ENCODE measurements at places on chromosomes 11 and 22.
A peak's percentile ranks its signal among the peaks of the same experiment; 100 is the strongest.

- no peak for DNase-seq
Measured at GRCh38 chr11:106397787-106398501, 320.5 kb downstream of the AASDHPPT start.

- no peak for DNase-seq
Measured at GRCh38 chr22:27775758-27776649, 25.6 kb downstream of the MN1 start.

- peak; percentile 93 for DNase-seq
Measured at GRCh38 chr11:113884361-113884836, 9.0 kb upstream of the USP28 start.

- no peak for DNase-seq
Measured at GRCh38 chr11:127616158-127616557, 615.6 kb upstream of the KIRREL3 start.

- DNase-seq: peak; percentile 27
Measured at GRCh38 chr11:116112087-116112935, 608.1 kb upstream of the CADM1 start.

DNA sequence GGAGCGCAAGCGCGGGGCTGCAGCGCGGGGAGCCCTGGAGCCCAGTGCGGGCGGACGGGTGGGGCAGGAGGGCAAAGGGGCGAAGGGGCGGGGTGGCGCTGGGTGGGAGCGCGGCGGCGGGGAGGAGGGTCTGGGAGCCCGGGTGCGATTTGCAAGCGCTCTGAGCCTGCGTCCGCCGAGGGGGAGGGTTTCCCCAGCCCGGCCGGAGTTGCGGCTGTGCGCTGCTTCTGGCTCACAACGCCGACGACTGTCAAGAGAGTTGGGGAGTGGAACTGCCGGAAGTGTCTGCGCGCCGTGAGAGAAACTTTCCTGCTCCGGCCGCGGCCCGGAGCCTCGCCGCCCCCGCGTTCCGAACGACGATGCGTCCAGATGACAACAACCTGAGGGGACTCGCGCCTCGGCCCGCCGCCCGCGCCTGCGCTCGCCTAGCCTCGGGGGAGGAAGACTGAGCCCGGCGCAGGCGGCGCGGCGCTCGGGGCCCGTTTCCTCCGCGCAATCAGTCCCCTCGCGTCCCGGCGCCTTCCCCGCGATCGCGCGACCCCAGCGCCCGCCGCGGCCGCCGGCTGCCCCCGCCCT lies at the start of gene ARHGAP42:
Gene ARHGAP42, plus strand, starts transcription at position 235 of the 576 bp plus-strand sequence. CDS start 391 bp downstream, outside the sequence.
- peak; percentile 95 for DNase-seq

DNA sequence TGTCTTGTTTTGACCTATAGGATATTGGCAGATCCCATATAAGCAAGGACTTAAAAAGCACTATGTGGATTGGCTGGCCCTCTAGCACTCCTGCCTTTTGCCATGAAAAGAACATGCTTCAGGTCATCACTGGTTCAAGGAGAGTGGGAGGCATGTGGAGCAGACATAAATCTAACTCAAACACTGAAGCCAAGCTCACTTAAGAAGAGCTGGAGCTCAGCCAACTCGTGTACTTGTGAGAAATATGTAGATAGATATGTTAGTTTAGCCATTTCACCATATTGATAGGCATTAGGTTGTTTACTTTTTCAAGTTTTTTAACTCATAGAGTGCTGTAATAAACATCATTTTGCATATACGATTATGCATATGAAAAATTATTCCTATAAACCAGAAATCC lies 19.9 kb upstream of the BBOX1 start:
- DNase-seq: no peak

- peak; percentile 72 for DNase-seq
Measured at GRCh38 chr11:121426476-121427399, 25.4 kb upstream of the SORL1 start.

- peak; percentile 82 for DNase-seq
Measured at GRCh38 chr11:119166368-119167076, 2.0 kb upstream of the NLRX1 start.

GRCh38 chr11:62142921-62143320 lies 19.1 kb downstream of the INCENP start:
- DNase-seq: peak; percentile 38

GRCh38 chr11:95680169-95680929 lies 109.2 kb downstream of the FAM76B start:
- no peak for DNase-seq

GRCh38 chr11:9847636-9848035 lies 183.8 kb downstream of the SWAP70 start:
- no peak for DNase-seq

GRCh38 chr11:115848080-115848479 lies 343.9 kb upstream of the CADM1 start:
- no peak for DNase-seq

- peak; percentile 91 for DNase-seq
Measured at GRCh38 chr22:44697423-44698141, 4.4 kb upstream of the PRR5 start.

GRCh38 chr22:25554238-25554671 lies 10.2 kb upstream of the GRK3 start:
- no peak for DNase-seq

- peak; percentile 47 for DNase-seq
Measured at GRCh38 chr11:1113405-1114201, 38.9 kb downstream of the MUC2 start.

DNA sequence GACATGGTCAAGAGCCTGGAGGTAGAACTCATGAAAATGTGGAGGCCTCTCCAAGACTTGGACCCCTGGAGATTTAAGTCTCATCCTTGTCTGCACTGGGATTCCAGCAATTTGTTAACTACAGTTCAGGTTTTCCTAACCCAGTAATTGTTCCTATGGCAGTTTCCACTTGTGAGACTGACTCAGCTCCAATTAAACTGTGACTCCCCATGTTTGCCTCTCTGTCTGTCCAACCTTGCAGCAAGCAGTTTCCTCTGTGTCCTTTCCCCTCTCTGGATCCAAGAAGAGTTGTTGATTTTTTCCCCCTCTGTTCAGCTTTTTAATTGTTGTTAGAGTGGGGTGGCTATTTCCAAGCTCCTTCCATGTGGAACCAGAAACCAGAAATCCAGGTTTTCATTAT lies 16.2 kb upstream of the ARHGAP20 start:
- no peak for DNase-seq

DNA sequence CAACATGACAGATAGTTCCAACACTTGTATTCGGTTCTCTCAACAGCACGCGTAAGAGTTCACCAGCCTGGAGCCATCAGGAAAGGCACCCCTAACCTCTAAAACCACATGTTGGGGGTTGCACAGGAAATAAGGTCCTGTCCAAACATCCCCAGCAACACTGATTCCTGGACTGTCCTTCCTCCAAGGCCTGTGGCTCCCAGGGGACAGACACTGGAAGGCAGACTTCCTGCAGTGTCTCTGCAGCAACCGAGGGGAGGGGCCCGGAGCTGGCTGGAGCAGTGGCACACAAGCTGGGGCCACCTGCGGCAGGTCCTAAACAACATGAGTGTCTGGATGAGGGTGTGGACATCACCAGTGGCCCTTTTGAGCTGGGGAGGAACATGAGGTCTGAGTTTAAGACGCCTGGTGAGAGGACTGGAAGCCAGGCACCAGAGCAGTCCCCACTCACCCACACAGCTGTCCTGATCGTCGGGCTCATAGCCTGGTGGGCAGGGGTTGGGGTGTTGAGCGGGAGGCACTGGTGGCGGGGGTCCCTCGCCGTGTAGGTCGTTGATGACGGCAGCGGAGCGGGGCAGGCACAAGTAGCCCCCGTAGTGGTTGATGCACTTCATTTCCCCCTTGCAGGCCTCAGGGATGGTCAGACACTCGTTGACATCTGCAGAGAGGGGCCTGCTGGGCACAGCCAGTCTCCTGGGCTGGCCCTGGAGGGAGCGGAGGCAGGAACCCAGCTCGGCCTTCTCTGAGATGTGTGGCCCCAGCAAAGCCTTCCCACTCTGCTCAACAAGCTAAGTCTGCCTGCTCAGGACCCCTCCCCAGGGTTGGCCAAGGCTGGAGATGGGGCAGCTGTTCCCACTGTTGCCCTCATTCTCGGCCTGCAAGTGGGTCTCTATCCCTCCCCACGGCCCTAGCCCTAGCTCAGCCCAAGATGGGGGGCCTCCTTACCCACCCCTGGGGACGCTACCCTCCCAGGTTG lies 1.6 kb downstream of the EFEMP2 start:
- DNase-seq: no peak

DNA sequence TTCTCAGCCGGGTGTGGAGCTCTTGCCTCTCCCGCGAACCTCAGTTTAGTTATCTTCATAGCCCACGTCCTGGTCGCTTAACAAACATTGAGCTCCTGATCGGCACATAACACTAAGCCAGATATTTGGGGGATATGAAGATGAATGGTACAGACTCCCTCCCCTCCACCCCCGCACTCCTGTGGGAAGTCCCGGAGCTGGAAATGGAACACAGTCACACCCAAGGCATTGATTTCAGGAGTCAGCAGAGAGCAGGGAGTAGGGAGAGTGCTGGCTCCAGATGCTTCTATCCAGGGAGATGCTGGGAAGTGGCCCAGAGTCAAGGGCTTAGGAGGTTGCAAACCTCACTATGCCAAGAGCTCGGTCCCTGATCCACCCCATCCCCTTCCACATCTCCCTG lies 26.1 kb upstream of the CABP7 start:
- no peak for DNase-seq

- DNase-seq: no peak
Measured at GRCh38 chr11:11320825-11321224, 32.2 kb downstream of the CSNK2A3 start.

DNA sequence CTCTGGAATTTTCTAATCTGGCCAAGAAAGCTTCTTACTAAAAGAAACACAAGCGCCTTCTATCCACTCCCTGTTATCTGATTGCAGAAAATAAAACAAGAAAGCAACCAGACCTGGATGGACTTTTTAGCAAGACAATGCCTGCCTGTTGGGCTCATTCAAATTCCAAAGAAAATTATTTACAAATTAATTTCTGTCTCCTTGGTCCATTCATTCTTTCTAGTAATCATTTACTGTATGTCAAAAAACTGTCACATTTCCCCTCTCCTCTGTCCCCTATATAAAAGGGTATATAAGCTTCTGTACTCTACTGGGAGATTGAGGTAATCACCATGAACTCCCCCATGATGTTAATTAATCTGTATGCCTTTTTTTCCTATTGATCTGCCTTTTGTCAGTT lies 279.9 kb downstream of the DLG2 start:
- no peak for DNase-seq

DNA sequence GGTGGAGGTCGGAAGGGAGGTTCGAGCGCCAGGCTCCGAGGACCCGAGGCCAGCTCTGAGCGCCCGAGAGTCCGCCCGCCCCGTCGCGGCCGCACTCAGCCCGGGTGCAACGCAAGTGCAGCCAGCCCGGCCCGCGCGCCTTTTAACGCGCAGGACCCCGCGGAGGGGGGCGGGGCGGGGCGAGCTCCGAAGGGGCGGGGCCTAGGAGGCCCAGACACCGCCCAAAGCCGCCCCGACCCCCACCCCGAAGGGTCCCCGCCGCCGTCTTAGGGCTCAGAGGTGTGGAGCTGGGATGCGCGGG lies at the start of gene PHOX2A:
Gene PHOX2A, minus strand, starts transcription at position 117 of the 301 bp plus-strand sequence. CDS start 172 bp downstream, outside the sequence.
- DNase-seq: peak; percentile 60

GRCh38 chr11:133555034-133555433 lies 22.7 kb upstream of the OPCML start:
- no peak for DNase-seq

DNA sequence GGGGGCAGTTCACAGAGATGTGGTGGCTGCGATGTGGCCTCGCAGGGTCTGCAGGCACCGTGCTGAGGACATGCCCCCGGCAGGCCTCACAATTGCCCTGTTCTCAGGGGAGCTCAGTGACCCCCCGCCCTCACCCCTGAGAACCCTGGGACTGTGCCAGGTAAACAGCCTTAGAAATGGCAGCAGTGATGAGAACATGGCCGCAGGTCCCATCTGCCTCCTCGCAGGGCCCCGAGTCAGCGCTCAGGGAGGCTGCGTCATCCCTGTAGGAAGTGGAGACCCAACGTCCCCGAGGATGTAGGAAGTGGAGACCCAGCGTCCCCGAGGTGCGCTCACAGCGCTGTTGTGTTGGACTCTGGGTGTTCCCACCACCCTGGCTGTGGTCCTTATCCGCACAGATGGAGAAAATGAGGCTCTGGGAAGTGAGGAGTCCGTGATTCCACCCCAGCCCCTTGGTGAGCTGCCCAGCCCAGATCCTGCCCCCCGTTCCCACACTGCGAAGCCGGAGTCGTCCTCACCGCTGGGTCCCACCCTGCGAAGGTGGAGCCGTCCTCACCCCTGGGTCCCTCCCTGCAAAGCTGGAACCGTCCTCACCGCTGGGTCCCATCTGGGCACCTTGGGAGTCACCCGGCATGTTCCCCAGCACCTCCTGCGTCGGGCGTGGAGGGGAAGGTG lies 1086.8 kb downstream of the BRD1 start:
- DNase-seq: peak; percentile 35

GRCh38 chr11:11813288-11813962 lies 28.3 kb upstream of the USP47 start:
- peak; percentile 83 for DNase-seq

DNA sequence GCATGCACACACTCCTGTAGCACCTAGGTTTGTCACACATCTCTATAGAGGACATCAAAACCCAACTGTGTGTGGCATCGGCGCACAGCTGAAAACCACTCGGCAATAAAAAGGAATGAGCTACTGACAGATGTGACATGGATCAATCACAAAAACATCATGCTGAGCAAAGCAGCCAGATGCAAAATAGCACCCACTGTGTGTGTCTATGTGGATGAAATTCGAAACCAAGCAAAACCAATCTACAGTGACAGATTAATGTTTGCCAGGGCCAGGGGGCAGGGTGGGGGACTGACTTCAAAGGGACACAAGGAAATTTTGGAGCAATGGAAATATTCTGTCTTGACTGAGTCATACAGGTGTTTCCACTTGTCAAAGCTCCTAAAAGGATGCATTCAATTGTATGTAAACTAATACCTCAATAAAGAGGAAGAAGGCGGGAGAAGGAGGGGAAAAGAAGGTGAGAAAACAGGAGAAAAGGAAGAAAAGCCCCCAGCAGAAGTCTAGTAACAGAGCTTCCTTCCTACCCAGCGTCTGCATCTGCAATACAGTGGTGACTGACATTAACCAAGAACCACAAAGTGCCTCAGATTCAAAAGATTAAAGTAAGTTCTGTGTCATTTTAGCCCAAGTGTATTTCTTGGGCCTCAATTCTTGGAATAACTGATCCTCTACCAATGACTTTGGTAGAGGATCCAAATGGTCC lies 49.8 kb downstream of the PACSIN2 start:
- DNase-seq: peak; percentile 50

GRCh38 chr11:134508219-134508990 lies 96.4 kb upstream of the B3GAT1 start:
- peak; percentile 46 for DNase-seq

DNA sequence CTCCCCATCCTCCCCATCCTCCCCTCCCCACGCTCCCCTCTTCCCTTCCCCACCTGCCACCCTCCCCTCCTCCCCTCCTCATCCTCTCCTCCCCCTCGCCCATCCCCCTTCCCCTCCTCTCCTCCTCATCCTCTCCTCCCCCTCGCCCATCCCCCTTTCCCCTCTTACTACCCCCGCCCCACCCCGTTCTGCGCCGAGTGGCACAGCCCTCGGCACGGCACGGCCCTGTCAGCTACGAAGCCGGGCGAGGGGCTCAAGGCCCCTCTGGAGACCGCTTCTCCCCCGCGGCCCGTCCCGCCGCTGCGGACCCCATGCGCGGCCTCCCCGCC lies 449.9 kb downstream of the OPCML start:
- DNase-seq: no peak

DNA sequence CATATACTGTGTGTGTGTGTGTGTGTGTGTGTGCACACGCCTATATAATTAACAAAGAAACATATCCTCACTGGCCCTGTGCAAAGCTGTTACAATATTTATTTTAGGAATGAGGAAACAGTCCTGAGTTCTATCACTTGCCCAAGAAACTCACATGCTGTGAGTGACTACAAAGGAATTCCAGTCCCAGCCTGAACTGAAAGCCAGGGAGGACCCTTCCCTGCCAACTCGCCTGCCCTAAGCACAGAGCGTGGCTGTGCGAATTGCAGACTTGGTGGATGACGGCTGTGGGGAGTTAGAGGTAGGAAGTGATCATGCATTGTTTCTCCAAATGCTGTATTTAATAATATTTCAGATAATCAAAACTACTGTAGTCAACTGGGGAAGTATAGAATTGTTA lies 26.4 kb upstream of the CD5 start:
- peak; percentile 85 for DNase-seq
